Inflammatory macrophage treated with lipopolysaccharide for 1 hour (primary cell): ENCODE measurements at places on chromosomes 5 and 9.
A peak's percentile ranks its signal among the peaks of the same experiment; 100 is the strongest.

DNA sequence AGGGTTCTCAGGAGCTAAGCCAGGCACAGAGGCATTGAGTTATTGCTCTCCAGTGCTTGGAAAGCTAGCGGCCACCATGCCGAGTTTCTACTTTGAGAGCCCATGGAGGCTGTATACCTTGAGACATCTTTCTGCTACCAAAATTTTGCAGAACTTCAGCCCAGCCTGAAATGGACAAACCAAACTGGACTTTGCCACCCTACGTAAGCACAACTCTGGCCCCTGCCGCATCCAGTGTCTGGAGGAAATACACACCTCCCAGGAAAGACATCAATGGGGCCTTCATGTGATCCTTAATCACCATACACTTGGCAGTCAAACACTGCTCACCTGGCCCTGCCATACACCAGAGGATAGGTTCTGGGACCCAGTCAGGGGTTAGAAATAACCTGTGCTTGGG is 27.8 kb downstream of the GARNL3 start:
- no peak for DNase-seq

GRCh38 chr9:7354704-7355103 is 444.9 kb downstream of the DMAC1 start:
- no peak for DNase-seq

- DNase-seq: no peak
Measured at GRCh38 chr5:74173241-74173640, 467.3 kb downstream of the ENC1 start.

- no peak for DNase-seq
Measured at GRCh38 chr5:16577677-16578076, 39.1 kb downstream of the RETREG1 start.

GRCh38 chr9:118985851-118986250 is 383.4 kb downstream of the BRINP1 start:
- DNase-seq: no peak

GRCh38 chr5:4198461-4198860 is 602.8 kb downstream of the IRX1 start:
- DNase-seq: no peak

- no peak for DNase-seq
Measured at GRCh38 chr5:120082316-120083068, 381.6 kb upstream of the PRR16 start.

GRCh38 chr9:121656941-121657470 is 5.6 kb downstream of the DAB2IP start:
- no peak for DNase-seq

DNA sequence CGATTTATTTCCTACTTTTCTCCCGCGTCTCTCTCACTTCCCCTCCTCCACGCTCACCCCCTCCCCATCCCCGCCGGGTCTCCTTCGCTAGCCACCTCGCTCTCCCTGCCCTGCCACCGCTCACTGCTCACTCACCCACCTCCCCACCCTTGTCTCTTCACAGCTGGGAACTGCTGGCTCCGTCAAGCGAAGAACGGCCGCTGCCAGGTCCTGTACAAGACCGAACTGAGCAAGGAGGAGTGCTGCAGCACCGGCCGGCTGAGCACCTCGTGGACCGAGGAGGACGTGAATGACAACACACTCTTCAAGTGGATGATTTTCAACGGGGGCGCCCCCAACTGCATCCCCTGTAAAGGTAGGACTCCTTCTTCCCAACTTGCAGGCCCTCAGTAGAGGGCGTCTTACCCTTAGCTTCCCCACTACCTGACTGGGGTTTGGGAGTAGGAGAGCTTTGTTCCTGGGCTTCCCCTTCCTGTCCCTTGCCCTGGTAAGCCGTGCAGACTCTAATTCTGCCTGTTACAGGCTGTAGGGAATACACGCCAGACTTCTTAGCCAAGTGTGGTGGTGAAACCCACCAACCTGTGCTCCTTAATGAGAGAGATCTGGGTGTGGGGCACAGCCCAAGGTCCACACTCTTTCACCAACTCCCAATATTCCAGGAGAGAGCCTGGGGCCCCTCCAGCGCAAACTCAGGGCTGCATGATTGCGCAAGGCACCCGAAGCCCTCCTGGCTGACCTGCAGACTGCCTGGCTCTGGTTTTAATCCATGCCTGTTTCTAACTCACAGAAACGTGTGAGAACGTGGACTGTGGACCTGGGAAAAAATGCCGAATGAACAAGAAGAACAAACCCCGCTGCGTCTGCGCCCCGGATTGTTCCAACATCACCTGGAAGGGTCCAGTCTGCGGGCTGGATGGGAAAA is 2.5 kb downstream of the FST start:
- no peak for DNase-seq

GRCh38 chr5:159990506-159990905 is 18.4 kb upstream of the TTC1 start:
- peak; percentile 18 for DNase-seq

DNA sequence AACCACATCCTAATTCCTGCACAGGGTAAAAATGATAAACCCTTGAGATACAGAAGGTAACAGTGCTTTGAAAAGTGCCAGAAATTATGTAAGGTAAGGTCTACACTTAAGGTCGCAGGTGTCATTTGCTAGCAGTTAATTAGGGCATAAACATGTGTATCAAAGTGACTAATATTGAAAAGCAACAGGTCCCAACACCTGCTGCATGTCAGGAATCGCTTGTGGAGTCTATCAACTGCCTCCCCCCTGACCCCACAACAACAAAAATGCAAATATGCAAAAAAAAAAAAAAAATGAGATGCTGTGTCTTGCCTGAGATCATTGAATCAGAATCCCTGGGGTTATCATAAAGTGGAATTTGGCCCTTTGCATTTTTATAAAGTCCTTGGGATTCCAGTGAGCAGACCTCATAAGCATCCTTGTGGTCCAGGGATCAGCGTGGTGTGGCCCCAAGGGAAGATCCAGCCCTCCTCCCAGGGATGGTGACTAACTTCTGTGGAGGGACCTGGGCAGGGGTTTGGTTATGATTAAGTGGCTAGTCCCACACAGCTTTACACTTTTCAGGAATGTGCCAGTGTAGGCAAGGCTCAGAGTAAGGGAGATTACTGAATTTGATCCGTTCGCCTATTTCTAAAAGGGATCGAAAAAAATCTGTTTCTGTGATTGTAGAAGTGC is 92.5 kb upstream of the TNFSF8 start:
- no peak for DNase-seq

DNA sequence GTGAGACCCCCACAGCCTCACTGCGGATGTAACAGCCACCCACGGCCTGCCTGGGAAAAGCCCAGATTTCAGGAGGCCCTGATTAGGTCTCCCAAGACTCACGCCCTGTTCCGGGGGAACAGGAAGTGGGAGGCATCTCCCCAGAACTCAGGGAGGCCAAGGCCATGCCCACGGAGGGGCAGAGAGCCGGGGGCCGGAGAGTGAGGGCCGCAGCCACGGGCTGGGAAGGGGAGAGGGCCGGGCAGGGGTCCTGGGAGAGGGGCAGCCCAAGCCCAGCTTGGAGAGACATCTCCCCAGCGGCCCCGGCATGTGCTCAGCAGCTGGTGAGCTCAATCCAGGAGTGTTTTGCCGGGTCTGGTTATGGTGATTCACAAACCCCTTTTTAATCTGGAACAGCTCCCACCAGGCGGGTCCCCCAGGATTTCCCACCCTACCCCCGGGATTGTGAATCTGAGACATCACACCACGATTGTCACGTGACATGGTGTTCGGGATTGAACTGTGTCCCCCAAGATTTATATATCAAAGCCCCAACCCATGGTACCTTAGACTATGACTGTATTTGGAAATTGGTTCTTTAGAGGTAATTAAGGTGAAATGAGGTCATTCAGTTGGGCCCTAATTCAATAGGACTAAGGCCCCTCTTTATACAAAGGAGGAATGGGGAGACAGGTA is 26.6 kb downstream of the KCNT1 start:
- no peak for DNase-seq

- peak; percentile 48 for DNase-seq
Measured at GRCh38 chr5:163503106-163504078, 2.0 kb upstream of the MAT2B start.

- DNase-seq: no peak
Measured at GRCh38 chr9:2199999-2200796, 185.1 kb downstream of the SMARCA2 start.

GRCh38 chr5:155332618-155333017 is 319.1 kb downstream of the KIF4B start:
- no peak for DNase-seq

GRCh38 chr5:110038297-110038997 is 348.7 kb downstream of the MAN2A1 start:
- DNase-seq: no peak

DNA sequence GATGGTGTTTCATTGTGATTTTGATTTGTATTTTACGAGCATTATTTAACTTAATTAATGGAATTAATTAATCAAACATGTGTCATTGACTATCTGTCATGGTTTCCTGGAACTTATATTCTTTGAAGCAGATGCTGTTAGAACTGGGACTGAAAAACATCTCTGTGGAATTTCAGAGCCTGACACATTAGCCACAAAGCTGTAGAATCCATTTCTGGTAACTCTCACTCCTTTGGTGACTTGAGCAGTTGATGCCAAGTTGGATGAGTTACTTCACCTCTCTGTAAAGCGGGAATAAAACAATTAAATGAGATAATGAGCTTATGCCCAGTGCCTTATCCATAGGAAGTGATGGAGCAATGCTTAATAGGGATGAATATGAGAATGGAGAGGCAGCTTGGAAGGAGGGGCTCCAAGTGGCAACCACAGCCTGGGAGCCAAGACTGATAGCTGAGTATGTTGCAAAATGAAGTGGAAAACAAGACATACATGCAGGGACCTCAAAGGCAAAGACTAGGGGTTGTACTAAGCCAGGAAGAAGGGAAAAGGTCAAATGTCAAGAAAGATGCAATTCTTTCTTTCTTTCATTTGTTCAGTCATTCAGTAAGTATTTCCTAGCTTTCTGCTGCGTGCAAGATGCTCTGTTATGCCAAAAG is 23.1 kb upstream of the ADRA1B start:
- DNase-seq: no peak

- DNase-seq: peak; percentile 22
Measured at GRCh38 chr5:60161340-60161934, 267.9 kb upstream of the PDE4D start.

DNA sequence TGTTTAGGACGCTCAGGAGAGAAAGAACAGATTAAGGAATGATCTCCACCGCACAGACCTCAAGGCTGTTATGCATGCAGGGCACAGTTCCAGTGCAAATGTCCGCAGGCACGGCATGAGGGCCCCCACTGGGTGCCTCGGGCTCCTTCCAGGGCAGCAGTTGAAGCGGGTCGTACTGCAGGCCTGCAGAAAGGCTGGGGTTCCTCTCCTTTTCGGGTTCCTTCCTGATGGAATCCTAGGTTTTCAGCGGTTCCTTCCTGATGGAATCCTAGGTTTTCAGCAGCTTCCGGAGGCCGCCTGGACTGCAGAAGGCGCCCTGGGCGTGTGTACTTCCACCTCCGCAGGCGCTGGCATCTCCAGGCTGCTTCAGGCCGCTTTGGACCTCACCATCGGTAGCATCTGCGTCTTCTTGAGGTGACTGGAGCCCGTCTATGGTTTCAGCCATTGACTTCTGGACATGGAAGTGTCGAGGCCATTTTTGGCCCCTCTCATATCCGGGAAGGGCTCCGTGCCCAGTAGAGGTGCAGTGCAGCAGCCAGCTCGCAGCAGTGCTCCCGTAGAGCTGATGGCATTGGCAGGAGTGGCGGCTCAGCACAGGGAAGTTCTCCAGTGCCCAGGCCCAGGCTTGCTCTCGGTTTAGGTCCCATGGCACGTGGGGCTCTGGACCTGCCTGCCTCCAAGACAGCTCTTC is 5.6 kb upstream of the MGAT4B start:
- DNase-seq: no peak

- DNase-seq: no peak
Measured at GRCh38 chr9:129851821-129852220, 16.6 kb downstream of the USP20 start.

- no peak for DNase-seq
Measured at GRCh38 chr5:3362606-3362910, 233.1 kb upstream of the IRX1 start.

DNA sequence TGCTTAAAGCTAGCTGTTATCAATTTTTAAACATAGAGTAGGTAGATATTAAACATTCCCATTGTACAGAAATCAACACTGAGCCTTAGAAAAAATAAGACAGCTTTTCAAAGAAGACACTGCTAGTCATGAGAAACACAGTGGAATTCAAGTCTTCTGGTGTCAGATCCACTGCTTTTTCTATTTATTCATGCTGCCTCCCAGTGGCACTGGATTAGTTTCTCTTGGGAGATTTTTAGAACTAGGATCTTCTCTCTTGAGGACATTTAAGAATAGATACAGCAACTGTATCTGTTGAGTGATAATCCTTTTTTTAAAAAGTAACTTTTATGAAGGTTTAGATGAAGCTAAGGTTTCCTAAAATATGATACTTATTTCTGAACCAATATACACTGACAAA is 1635.4 kb upstream of the C9orf72 start:
- no peak for DNase-seq

GRCh38 chr5:33781286-33781685 is 110.5 kb downstream of the ADAMTS12 start:
- no peak for DNase-seq

DNA sequence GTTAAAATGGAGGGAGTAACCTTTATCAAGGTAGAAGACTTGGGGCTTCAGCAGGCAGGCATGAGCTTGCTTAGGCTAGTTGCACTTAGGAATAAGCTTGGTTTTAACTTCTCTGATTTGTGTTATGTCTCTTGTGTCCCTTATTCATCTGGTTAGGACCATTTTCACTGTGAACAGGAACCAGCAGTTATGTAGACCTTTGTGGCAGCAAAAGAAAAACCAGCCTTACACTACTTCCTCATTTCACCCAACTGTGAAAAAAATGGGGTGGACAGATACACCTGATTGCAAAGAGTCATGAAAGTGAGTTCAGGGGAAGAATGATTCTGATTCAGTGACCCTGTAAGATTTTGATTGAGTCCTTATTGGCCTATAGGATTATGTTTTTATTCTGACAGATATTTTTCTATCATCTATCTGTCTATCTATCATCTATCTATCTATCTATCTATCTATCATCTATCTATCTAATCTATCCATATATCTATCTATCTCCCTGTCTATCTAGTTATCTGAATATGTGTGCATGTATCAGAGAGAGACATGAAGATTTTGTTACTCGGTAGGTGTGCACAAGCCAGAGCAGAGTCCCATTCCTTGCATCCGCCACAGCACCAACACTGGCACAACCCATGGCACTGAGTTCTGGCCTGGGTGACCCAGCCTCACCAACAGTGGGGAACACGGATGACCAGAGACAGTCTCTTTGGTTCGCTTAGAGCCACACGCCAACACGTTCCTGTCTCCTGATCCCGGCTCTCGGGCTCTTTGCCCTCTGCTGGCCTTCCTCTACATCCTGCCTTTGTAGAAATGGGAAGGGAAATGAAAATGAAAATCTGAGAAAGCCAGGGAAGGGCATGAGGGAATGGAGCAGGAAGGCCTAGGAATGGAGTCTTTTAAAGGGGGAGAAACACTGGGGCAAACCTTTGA is 1.3 kb upstream of the ZNF366 start:
- peak; percentile 58 for DNase-seq

GRCh38 chr5:116428413-116428812 is 146.2 kb downstream of the SEMA6A start:
- DNase-seq: no peak

- DNase-seq: no peak
Measured at GRCh38 chr5:172119921-172120688, 67.9 kb downstream of the STK10 start.
